ENCODE measurements at places on chromosomes 7 and 10.

DNA sequence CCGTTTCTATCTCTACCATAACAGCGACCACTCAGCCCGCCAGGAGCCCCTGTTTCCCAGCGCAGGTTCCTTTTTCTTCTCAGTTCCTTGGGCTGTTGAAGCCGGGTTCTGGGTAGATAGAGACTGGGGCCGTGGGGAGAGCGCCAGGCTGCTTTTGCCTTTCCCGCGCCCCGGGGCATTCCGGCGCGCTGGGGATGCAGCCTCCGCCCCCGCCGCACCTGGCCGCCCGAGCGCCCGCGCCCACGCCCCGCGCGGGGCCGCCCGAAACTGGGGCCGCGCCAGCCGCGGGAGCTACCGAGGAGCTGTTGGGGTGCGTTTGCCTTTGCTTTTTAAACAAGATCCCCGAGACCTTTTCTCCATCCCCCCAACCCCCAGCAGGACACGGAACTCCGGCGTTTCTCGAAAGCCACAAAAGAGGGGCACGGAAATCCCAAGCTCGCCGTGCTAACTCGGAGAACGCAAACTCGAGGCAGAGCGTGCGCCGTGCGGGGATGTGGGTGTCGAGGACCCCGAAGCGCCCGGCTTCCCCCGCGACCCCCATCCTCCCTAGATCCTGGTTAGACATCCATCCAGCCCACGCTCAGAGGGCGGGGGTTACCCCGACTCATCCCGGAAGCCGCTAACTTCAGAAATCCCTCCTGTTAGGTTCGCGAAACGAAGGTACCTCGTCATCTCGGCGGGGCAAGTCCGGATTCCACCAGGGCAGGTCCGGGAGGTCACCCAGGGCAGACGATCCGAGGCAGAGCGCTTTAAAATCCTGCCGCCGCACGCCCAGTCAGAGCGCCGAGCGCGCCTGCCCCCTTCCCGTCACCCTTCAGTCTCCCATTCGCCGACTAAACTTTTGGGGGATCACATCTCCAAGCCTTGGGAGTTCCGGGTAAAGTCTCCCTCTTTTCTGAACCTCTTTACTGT is 1.0 kb downstream of the GRM8 start:
- no peak for DNase-seq

- DNase-seq, result no peak
Observed at GRCh38 chr7:139860090-139860775, 31.2 kb downstream of the TBXAS1 start.

GRCh38 chr10:133327651-133328357 is 8.9 kb downstream of the CALY start:
- no peak for DNase-seq

GRCh38 chr7:8185926-8186683 is 75.9 kb downstream of the ICA1 start:
- no peak for DNase-seq

GRCh38 chr7:18727115-18727870 is 231.7 kb downstream of the HDAC9 start:
- DNase-seq, result no peak

DNA sequence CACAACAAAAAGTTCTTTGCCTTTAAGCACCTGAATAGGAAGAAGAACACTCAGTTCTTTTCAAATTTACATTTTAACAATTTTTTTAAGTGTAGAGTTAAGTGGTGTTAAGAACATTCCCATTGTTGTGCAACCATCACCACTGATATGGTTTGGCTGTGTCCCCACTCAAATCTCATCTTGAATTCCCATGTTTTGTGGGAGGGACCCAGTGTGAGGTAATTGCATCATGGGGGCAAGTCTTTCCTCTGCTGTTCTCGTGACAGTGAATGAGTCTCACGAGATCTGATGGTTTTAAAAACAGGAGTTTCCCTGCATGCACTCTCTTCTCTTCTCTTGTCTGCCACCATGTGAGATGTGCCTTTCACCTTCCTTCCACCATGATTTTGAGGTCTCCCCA is 155.7 kb downstream of the PLXNA4 start:
- no peak for DNase-seq

- DNase-seq, result no peak
Observed at GRCh38 chr10:43125881-43126731, 12.1 kb upstream of the CSGALNACT2 start.

- no peak for DNase-seq
Observed at GRCh38 chr7:42981601-42982000, 49.4 kb downstream of the MRPL32 start.

- no peak for DNase-seq
Observed at GRCh38 chr10:131982185-131982756, 548 bp upstream of the BNIP3 start.

GRCh38 chr10:90319188-90319914 is 538.5 kb downstream of the HTR7 start:
- no peak for DNase-seq

- DNase-seq, result no peak
Observed at GRCh38 chr10:59434463-59435321, 72.3 kb upstream of the FAM13C start.

DNA sequence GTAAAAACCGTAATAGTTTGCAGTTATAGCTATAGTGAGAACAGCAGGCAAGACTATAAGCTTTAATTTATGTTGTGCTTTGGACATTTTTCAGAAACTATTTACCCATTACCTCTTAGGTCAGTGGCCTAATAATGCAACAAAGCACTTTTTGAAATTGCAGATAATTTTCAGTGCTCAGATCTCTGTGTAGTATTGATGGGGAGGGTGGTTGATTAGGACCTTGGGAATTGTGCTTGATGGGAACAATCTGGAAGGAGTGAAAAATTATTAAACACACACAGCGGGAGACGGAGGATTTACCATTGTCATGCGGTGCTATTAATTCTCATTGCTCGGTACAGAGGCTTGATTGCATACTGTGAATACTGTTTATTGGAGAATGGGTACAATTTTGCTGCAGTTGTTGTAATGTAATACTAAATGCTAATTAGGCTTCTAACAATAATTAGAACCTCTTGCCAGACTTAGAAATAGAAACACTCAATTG is 304.8 kb downstream of the LRMDA start:
- no peak for DNase-seq

DNA sequence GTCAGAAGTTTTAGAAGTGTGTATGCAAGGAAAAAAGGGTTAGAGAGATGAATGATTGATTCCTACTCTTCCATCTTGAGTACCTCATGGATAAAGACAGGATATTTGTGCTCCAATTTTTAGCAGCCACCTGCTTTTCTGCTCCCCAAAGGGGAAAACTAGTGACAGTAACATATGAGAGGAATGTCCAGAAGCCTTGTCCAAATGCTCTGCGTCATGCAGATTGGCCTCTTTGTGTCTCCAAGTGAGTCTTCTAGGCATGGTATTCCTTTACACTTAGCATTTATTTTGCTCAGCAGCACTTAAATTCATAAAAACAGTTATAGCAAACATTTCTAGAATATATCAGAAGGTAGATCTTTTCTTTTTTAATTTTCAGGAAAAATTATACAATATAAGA is 306.8 kb downstream of the CNTNAP2 start:
- no peak for DNase-seq

- DNase-seq, result no peak
Observed at GRCh38 chr7:105689067-105689819, 108.0 kb upstream of the EFCAB10 start.

DNA sequence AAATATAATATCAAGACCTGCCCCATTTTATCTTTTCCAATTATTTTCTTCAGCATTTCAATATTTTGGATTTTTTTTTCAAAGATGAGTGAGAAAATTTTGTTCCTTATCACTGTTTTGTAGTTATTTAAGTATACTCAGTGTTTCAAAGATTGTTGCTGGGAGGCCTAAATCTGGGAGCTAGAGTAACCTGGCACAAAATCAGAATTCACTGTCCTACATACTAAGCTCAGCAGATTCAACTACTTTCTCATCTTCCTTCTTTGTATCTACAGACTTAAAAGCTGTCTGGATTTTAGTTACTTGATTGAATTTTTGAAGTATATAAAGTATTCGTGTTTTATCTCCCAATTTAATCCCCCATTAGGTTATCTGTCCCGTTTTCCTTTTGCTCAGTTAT is 85.9 kb downstream of the TAX1BP1 start:
- DNase-seq, result no peak

- no peak for DNase-seq
Observed at GRCh38 chr10:87626422-87626892, 33.2 kb upstream of the PAPSS2 start.

DNA sequence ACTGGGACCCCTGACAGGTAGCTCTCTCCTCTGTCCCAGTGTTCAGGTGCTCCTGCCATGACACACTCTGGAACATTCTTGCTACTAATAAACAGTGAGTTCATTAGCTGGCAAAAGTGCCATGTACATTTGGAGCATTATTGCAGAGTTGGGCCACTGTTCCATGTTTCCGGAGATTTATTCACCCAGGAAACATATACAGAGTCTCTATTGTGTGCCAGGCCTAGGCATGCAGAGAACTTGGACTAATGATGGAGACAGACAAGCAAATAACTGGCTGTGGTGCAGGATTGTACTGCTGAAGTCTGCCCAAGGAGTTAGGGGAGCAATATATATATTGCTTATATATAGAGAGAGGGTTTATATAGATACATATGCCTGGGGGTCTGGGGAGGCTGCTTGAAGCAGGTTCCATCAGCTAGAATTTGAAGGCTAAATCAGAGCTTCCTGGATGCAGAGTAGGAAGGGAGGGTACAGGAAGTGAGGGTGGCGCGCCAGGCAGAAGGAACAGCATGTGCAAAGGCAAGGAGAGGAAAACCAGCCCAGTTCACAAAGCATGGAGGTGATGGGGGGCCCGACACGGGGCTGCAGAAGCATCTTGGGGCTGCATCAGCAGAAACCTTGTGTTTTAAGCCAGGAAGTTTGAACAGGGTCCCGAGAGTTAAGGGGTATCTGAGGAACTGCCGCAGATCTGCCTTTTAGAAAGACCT is 22.7 kb upstream of the EEPD1 start:
- DNase-seq, result no peak

Data from NCI-H1105 (cell line).